Iris pigment epithelial cell (primary cell): ENCODE measurements at places on chromosomes 6 and 20.

DNA sequence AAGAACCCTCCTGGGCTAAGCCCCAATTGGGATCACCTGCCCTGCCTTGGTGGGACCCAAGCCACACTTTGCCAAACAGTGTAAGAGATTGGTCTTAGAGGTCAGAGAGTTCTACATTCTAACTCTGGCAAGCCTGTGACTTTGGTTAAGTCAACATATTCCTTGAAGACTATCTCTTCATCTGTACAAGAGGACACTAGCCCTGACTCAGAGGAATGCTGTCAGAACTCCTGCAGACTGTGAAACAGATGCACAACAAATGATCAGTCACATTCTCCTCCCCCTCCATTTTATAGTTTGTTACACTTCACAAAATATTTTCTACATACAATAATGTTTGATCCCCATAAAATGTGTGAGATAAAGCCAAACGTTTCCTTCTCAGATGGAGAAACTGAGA, 91.7 kb upstream of the EPB41L1 start:
- peak; percentile 44 for DNase-seq

GRCh38 chr20:2559279-2559626, 22.9 kb downstream of the TMC2 start:
- no peak for DNase-seq

GRCh38 chr6:12506159-12506558, 210.4 kb upstream of the PHACTR1 start:
- no peak for DNase-seq

GRCh38 chr6:103210686-103211085, 1649.0 kb downstream of the HACE1 start:
- no peak for DNase-seq

DNA sequence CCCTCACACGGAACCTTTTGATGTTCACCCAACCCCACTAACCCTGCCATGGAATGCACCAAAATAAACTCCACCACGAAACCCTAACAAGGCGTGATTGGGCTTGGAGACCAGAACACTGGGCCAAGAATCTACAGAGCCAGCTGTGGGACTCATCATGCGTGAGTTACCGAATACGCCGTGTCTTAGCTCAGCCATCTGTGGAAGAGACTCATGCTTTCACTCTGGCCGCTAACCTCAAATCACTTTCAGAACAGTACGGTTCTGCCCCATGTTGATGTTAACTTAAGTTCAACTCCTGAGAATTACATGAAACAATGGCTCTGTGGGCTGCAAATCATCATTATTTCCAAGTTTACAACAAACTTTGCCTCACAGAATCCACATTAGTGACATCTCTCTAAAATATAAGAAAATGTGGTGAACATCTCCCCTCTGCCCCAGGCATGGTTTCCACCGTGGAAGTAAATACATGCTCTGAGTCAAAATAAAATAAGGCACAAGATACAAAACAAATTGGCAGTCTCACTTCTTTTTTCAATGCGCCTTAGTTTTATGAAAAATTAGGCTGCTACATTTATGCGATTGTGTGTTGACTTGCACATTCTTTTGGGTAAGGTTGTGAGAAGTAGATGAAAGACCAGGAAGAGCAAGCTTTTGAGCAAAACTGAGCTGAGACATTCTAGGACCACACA, 308.9 kb upstream of the EXOC2 start:
- DNase-seq = no peak

GRCh38 chr20:57434390-57434700, 43.1 kb downstream of the RBM38 start:
- DNase-seq = no peak

DNA sequence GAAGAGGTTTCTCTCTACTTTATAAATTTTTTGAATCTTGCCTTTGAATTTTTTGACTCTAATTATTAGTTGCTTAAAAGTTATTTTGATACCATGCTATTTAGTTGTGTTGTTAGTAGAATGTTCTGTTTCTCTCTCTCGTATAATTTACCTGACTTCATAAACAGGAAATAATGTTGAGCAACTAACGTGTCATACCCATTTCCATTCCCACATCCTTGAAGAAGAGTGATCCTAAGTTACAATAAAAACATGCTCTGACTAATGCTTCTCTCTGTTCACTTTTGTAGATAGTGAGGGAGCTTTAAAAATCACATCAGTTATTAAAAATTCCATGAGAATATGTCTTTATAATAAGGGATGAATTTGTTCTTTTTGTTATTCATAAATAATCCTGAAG, 69.7 kb downstream of the SAMD5 start:
- peak; percentile 24 for DNase-seq

- no peak for DNase-seq
Observed at GRCh38 chr6:113805173-113805790, 51.9 kb upstream of the MARCKS start.

- DNase-seq = peak; percentile 86
Observed at GRCh38 chr20:49724408-49725223, 10.9 kb upstream of the B4GALT5 start.
